CMK (cell line): ENCODE measurements at places on chromosomes 4 and X.

- DNase-seq, result no peak
These were observed 171.3 kb downstream of the PTTG2 start for GRCh38 chr4:38131371-38132091.

DNA sequence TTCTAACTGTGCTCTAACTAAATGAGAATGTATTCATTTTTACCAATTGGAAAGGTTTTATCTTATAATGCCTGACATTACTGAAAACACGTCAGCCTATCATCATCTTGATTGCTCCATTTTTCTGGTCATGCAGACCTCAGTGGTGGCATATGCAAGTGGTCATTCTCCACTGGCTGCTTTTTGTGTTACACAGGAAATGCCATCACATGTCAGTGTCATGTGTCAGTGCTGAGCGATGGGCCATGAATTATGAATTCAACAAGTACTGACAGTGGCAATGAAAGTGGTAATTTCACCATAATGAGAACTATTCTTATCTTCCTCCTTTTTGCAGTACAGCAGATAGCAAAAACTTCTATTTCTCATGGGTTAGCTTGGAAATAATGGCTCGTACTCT lies 190.5 kb downstream of the PACRGL start:
- DNase-seq, result no peak

DNA sequence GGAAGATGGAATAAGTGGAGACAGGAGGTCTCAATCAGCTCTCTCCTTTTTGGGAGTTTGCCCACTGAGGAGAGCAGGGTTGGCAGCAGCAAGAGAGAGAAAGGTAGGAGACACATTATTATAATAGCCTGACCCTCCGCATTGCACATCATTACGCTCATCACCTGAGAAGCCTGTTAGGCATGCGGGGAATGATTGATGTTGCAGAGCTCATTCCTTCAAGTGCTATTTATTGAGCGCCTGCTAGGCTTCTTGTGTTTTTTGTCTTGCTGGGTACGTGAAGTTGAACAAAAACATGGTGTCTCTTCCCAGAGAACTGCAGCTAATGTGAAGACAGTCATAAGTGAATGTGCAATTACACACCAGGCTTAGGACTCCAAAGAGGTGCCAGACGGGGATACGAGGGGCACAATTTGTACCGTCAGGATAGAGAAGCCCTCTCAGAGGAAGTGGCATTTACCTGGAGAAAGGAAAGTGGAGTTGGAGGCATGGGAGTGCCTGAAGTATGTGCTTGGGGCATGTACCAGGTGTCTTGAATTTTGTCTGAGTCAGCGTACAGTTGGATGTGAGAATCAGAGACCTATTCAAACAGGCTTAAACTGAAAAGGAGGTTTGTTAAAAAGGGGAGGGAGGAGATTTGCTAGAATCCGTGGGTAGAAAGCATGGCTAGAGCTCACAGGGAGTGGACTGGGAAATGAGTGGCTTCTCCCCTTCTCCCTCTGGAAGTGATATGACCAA lies 90.2 kb upstream of the SOD3 start:
- DNase-seq, result no peak

GRCh38 chr4:1640190-1640589 lies 43.9 kb downstream of the FAM53A start:
- no peak for DNase-seq

GRCh38 chr4:184861047-184861446 lies 35.3 kb upstream of the ACSL1 start:
- no peak for DNase-seq

DNA sequence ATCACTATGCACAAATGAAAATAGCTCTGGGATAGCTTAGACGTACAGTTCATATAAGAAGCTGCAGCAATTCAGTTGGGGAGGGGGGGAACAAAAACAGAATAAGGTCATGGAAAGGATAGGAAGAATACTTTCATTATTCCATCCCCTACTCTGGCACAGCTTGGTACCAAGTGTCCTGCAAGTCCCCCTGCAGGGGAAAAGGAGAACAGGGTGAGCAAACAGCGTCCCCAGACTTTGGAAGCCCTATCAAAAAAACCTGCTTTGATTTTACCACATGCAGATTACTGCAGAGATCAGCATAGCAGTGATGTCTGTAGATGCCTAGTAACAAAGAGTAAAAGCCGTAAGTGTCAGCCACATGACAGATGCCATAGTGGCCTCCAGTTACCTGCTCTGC lies 209.4 kb upstream of the NEIL3 start:
- DNase-seq, result no peak

DNA sequence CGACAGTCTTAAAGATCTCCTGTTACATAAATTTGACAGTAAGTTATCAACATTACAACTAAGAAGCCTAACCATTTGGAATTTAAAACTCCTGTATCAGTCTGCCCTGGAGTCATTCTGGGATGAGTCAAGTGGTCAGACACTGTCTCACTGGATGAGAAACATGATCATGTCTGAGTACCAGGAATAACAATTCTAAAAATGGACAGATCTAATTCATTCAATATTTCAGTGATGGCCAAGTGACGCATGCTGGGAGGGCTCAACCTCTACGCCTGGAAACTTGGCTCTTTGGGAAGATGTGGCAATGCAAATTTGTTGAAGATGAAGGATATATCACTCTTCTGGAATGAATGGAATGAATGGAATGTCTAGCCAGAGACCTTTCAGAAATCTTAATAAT lies 1427.2 kb downstream of the STIM2 start:
- DNase-seq, result no peak

GRCh38 chr4:181601103-181601502 lies 642.1 kb upstream of the TENM3 start:
- no peak for DNase-seq

DNA sequence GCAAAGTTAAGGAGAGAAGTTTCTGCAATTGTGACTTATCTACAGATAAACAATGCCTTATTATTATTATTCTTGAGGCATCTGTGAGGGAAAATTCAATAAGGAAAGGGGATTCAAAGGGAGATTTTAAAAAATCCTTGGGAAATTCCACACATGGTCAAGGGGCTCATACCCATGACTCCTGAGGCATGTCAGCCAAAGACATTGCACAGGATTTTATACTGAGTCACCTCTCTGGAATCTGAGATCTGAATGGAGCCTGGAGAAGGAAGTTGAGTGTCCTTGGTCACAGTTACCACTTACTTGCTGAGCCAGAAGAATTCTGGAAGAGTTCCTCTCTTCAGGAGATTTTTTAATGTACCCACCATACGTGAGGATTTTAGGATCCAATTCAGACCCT lies 14.4 kb upstream of the CXCL8 start:
- no peak for DNase-seq

DNA sequence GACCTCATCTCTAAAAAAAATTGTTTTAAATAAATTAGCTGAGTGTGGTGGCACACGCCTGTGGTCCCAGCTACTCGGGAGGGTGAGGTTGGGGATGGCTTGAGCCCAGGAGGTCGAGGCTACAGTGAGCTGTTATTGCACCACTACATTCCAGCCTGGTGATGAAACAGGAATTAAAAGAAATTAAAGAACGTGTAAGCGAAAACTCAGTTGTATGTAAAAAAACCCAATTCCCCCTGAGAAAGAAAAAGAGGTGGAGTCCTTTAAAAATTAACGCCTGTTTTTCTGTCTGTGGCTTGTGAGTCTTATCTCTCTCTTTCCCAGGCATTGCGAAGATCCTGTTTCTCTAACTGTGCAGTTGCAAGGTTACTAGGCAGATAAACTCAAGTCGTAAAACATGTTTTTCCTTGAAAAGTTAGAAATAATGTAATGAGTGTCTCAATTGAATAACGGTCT lies 22.1 kb downstream of the EPGN start:
- no peak for DNase-seq

DNA sequence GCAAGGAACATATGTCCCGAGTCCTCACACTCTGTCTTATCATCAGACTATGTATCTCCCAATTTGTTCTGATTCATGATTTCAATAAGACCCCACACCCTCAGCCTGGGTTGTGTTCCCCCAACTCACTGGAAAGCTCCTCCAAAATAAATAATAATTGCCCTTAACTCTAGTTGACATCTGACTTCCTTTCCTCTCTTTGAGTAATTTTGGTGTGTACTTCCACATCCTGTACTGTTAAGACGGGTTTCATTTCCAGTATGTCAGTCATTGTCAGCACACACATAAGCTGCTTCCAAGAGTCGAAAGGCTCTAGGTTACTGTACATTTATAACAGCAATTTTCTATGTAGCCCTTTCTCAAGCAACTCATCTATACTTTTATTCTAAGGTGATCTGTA lies 52.2 kb upstream of the C1QTNF7 start:
- no peak for DNase-seq

DNA sequence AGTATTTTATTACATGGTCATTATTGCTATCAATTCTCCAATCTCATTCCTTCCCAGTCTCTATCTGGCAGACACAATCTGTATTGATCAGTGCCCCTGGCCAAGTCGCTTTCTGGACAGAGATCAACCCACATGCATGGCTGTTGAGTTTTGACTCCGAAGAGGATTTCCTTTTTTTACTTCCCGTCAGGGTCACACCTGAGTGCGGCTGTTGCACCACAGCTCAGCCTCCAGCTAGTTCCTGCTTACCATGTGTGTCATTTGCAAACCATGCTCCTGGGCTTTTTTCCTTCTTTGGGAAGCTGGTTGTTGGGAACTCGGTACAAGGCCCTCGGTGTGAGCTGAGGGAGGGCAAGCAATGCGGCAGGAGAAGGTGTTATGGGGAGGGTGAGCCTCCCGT lies 11.7 kb downstream of the MAGED2 start:
- DNase-seq, result no peak

- no peak for DNase-seq
These were observed 123.8 kb upstream of the DDIT4L start for GRCh38 chr4:100314057-100314456.

DNA sequence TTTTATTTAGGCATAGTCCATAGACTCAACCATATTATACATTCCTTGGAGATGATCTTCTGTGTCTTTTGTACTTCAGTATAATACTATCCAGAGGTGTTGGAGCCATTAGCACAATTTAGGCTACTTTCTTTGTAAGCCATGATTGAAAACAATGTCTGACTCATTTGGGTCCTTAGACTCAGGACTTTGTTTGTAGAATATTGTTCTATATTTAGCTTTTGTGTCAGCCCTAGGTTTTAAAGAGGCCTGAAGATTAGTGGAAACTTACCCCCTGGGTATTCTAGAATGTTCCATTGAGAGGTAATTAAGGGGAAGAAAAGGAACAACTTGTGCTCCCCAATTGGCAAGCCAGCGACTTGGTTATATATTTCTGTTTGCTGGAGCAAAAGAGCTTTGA lies 145.2 kb upstream of the SCML1 start:
- no peak for DNase-seq

DNA sequence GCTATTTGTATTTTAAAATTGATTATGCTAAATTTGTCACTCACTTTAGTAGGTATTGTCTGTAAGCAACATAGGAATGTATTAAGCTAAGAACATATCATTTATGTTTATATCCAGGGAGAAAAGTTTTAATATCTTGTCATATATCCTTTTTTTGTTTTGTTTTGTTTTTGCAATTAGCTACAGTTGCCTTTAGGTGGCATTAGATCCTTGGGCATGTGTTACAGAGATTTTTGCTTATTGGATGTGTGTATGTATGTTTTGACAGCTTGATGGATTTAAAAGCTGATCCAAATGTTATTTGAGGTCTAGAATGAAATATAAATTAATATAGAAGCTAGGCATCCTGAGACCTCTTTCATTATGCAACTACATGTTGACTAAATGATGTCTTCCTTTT lies 36.1 kb upstream of the OTUD4 start:
- no peak for DNase-seq

GRCh38 chrX:124230655-124231450 lies 101.6 kb upstream of the TEX13D start:
- DNase-seq, result no peak

DNA sequence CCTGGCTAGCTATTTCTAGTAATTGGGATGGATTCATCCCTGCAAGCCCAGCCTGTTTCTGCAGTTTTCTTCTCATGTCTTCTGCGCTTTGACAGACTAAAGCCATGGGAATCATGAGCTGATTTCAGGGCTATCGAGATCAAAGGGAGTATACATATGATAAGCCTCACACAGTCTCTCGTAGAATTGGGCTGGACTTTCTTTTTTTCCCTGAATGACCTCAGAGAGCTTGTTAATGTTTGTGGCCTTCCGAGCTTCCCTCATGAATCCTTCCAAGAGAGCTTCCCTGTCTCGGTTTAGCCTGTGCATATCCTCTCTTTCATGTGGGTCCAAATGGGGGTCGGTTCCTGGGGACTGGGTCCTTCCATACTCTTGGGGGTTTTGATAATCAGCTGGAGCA lies 130.3 kb downstream of the ADRA2C start:
- no peak for DNase-seq

GRCh38 chr4:144709793-144710525 lies 64.0 kb downstream of the HHIP start:
- DNase-seq, result no peak

GRCh38 chr4:127669691-127670090 lies 36.9 kb downstream of the INTU start:
- DNase-seq, result no peak

- DNase-seq, result no peak
These were observed 1.1 kb downstream of the PRAF2 start for GRCh38 chrX:49072712-49073095.

GRCh38 chrX:42943051-42943974 lies 165.3 kb upstream of the PPP1R2C start:
- DNase-seq, result no peak

DNA sequence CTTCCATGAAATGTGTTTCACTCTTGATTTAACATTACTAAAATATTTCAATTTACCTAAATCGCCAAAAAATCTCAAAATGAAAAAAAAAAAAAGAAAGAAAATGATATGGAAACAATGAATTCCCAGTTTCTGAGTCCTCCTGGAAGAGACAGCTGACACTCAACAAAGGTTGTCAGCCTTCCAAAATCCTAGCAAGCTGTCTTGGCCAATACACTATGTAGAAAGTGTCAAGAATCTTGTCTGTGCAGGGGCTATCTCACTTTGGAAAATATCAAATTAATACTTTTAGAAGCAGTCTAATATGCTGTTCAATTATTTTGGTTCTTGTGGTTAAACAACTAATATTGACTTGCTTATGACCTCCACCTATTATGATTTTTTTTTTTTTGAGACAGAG lies 8.7 kb downstream of the DKK2 start:
- DNase-seq, result no peak

- no peak for DNase-seq
These were observed 1.2 kb upstream of the PHKA2 start for GRCh38 chrX:18985186-18985435.

DNA sequence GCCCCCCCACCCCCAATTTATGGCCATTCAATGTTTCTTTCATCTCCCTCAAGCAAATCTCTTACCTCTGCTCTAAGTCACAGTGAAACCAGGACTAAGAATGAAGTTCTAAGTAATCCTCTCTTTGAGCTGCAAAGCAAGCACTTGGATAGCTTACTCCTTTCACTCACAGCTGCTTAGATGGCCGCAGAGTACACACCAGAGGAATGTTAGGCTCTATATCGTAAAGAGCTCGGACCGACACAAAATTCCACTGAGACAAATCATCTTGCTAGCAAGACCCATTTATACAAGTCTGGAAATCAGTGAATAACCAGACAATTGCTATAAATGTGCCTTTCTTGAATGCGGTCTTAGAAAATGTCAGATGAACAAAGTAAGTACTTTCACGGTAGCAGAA lies 135.0 kb downstream of the IDS start:
- DNase-seq, result no peak
